ENCODE measurements at places on chromosomes 4 and X. TPM values are rescaled to one million over a fixed set of nuclear protein-coding genes. Genes with fewer than 3 reads are reported as not detected.
A peak's percentile ranks its signal among the peaks of the same experiment; 100 is the strongest.

Gene RPA4
- 0.21 TPM for polyA plus RNA-seq

- DNase-seq = no peak
Observed at GRCh38 chr4:52877694-52878093, 15.6 kb downstream of the RASL11B start.

DNA sequence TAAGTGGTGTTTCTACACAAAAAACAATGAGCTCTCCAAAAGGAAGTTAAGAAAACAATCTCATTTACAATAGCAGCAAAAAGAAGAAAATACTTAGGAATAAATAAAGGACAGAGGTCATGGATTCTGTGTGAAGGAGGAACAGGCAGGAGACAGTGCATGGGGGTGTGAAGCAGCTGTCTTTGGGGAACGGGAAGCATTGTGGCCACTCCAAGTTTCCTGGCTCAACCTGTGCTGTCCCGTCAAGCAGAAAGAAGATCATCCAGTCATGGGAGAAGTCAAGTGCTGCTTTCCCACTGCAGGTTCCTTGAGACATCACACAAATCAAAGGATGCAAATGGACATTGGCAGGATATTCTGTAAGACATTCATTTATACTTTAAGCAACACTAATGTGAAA, 66.1 kb upstream of the MAML3 start:
- DNase-seq = no peak

GRCh38 chr4:8938137-8938536, 66.5 kb upstream of the HMX1 start:
- no peak for DNase-seq

DNA sequence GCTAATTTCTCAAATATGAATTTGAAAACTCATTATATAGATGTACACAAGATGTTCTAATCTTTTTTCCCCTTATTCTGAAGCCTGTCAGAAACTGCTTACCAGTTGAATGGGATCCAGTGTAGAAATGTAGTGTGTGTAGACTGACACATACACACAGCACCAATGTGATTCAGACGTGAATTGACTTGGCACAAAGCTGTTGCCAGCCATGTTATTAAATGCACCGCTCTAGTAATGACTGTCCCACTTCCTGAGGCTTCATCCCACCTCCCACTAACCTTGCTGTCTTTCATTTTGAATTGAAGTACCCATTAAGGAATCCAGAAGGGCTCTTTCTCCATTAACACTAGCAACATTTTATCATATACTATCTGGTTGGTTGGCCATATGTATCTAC, 146.6 kb downstream of the PPA2 start:
- no peak for DNase-seq

DNA sequence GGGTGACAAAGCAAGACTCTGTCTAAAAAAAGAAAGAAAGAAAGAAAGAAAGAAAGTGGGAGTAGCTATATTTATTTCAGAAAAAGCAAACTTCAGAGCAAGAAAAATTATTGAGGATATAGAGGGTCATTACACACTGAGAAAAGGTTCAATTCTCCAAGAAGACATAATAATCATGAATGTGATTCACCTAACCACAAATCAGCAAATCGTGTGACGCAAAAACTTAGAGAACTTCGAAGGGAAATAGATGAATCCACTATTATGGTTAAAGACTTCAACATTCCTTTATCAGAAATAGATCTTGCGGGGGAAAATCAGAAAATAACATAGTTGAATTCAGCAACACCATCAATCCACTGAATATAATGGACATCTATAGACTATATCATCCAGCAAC, 219.3 kb upstream of the LDB2 start:
- no peak for DNase-seq

- no peak for DNase-seq
Observed at GRCh38 chr4:110073053-110073845, 125.2 kb downstream of the ELOVL6 start.

Gene FRMPD3
- polyA plus RNA-seq = 0.26 TPM

DNA sequence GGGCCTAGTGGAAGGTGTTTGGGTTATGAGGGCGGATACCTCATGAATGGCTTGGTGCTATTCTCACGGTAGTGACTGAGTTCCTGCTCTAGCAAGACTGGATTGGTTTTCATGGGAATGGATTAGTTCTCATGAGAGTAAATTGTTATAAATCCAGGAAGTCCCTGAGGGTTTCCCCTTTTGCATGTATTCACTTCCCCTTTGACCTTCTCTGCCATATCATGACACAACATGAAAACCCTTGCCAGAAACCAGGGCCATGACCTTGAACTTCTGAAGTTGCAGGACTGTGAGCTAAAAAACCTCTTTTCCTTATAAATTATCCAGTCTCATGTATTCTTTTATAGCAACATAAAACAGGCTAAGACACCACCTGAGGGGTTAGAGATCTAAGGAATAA, 529.7 kb upstream of the RPS6KA3 start:
- DNase-seq = no peak

GRCh38 chrX:7985568-7985967, 58.4 kb upstream of the PNPLA4 start:
- DNase-seq = no peak

DNA sequence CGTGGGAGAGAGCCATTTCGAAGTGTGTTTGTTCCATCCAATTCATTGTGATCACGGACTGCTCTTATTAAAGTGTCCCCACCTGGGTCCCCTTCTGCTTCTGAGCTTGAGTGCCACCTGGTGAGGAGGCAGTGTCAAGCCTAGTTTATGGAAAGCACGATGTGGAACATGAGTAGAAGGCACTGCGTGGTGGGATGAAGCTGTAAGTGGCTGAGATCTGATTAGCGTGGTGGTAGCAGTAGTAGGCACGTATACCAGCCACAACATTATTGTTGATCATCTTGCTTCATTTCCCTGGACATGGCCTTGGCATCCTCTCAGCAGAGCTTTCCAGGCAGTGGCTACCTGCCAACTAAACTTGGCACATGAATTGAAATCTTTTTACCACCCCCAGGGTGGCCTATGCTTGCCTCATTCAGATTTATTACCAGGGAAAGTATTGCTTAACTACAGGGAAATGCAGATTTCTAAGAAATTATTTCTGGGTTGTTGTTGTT, 46.4 kb downstream of the GPAT3 start:
- peak; percentile 18 for DNase-seq

DNA sequence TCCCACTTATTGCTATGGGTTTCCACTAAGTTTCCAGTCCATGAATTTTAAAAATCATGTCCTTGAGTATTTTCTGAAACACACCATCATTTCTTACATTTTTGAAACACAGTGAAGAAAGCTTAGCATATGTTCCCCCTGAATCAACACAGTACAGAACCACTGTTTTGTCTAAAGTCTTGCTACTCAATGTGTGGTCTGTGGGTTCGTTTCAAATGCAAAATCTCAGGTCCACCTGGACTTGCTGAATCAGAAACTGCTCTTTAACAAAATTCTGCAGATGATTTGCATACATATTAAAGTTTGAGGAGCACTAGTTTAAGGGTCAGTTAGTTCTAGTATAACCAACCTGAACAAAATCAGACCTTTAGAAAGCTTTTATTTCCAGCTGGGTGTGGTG, 60.4 kb downstream of the SUPT20HL2 start:
- no peak for DNase-seq

DNA sequence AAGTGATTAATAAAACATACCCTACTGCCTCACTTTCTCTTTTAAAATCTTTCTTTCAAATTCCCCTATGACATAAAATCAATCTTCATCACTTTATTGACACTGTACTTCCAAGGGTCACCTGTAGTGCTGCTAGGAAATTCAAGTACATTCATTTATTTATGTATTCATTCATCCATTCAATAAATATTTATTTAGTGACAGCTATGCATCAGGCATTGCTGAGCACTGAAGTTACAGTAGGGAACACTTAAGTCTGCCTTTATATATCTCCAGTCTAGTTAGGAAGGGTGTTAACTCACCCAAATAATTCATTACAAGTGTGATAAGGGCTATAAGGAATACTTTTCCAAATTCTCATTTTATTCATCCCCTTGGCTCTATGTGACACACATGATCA, 2.3 kb downstream of the SYTL5 start:
- no peak for DNase-seq

Gene GNRHR
- 0.17 TPM for polyA plus RNA-seq

GRCh38 chr4:74042681-74043080, 4.2 kb upstream of the CXCL3 start:
- DNase-seq = no peak

DNA sequence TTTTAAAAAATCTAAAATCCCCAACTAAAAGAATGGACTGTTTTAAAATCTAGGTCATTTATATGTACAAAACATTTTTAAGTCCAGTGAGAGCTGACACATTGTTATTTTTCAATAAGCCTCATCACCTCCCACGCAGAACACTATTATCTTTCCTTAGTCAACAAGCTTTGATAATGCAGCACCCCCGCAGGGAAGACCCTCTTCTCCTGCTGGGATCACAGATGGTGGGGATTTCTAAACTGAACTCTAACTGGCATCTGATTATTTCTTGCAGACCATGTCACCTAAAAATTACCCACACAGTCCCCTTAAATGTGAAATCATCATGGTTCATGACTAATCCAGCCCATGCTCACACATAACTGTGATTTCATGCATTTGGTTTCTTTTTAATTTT, 11.6 kb downstream of the SYTL4 start:
- peak; percentile 2 for DNase-seq

DNA sequence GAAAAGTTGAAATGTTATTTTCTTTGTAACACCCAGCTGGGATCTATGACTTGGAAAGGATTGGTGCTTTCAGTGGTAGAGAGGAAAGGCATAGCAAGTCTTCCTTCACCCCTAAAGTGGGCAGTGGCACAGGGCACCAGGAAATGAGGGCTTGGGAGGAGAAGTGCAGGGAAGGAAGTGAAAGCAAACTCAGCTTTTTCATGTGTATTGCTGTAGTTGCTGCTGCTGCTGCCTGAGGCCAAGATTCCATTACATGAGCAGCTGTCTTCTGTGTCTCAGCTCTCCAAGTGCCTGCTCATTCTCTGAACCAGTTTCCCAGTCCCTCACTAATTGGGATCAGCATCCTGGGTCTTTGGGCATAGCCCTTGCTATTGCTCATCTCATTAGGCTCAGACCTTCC, 2.6 kb downstream of the HCCS start:
- no peak for DNase-seq

DNA sequence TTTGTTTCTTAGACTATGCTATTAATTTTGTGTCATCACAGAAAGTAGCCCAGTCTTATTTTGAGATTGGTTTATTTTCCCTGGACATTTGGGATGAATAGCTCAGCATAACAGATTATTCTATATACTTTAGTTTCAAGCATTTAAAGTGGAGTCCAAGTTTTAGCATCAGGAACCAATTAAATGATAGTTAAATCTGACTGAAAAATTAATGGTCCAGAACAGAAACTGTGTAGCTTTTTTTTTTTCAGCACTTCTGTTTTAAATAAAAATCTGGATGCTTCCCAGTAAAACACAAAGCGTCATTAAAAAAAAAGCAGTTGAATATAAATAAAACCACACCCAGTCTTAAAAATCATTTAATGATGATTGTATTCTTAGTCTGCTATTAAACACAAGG, 59.4 kb upstream of the PITX2 start:
- peak; percentile 66 for DNase-seq

DNA sequence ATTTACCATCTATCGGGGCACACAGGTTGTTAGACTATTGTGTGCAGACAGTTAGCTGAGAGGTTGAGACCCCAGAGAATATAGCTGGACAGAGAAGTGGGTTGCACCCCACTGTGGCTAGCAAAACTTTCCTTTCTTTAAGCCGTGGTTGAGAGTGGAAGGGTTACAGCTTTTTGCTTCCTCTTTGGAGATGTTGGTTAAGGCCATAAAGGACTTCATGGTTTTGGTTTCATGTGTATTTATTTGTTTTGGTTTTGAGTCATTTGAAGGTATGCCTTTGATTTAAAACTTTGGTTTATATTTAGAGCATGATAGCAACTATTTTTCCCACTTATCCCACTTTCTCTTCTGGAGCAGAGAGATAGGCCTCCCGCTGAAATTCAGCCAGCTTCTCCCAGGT, 274.3 kb upstream of the IL1RAPL1 start:
- DNase-seq = no peak

Gene CSAG2
- polyA plus RNA-seq = not detected

GRCh38 chrX:131067216-131067615, 9.1 kb downstream of the ARHGAP36 start:
- no peak for DNase-seq

DNA sequence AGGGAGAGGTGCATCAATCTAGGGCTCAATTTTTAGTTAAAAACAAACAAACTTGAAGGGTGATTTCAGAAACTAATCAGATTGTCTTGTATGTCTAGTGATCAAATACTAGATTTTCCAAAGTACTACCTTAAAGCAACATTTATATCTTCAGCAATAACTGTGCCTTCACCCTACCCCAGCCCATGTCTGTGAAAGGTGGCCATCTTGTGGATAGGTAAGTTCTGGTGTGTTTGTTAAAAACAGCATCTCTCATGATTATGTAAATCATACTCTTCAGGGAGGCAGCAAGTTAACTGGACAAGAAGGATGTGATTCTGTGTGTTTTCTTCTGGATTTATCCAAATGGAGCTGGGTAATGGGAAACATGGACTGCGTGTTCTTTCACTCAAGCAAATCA, 81.4 kb upstream of the ACSL1 start:
- DNase-seq = no peak

Data from muscle of back (tissue), 13 donors.